ENCODE measurements at places on chromosomes 16 and 17.
A peak's percentile ranks its signal among the peaks of the same experiment; 100 is the strongest.

DNA sequence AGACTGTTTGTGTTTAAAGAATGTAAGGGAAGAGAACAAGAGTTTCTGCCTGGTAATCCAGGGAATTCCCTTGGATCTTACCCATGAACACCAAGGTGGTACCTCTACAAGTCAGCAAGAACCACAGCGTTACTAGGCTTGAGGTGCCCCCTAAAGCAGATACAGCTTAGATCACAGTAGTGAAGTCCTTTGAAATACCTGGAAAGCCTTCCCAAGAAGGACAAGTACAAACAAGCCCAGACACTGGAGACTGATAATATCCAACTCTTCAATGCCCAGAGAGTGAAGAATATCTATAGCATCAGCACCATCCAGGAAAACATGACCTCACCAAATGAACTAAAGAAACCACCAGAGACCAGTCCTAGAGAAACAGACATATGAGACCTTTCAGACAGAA lies 3.8 kb upstream of the APPBP2 start:
- H3K4me1 ChIP-seq: no peaks in the 10 kb centered on the region
- no peaks in the 10 kb centered on the region for H3K27me3 ChIP-seq
- H3K4me3 ChIP-seq: no peak overlapping the region
- no peaks in the 10 kb centered on the region for H3K36me3 ChIP-seq

DNA sequence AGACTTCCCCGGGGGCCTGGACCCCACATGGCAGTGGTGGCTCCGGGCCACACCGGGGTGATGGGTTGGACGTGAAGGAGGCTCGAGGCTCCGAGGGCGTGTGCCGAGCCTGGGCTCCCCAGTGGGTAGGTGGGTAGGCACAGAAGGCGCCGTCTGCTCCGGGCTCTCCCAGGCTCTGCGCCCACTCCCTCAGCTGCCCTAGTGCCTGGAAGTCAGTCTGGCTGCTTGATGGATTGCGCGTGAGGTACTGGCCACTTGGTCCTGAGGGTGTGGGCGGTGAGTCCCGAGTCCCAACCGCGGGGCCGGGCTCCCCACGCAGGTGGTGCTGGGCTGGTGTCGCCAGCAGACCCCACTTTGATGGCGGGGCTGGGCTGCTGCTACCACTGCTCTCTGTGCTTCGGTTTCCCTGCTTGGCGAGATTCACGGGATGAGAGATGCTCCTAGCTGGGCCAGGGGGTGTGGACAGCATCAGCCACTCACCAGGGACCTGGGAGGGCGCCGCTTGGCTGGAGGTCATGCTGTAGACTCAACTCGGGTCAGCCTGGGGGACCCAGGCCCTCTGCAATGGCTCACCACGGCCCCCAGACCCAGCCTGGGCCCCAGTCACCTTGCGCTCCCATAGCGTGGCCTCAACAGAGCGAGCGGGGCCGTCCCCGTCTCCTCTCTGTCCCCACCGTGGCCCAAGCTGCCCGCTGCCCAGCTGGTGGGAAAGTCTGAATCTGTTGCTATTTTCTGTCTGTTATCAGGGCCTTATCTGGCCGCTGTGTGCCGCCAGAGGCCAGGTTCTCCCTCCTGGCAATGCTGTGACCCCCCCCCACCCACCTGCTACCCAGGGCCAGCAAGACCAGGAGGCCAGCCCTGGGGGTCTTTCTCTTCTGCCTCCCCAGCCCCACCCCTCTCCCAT lies 26.1 kb downstream of the ZFPM1 start:
- no peak overlapping the region for H3K27ac ChIP-seq
- H3K27me3 ChIP-seq: no peaks in the 10 kb centered on the region
- no peak for DNase-seq

DNA sequence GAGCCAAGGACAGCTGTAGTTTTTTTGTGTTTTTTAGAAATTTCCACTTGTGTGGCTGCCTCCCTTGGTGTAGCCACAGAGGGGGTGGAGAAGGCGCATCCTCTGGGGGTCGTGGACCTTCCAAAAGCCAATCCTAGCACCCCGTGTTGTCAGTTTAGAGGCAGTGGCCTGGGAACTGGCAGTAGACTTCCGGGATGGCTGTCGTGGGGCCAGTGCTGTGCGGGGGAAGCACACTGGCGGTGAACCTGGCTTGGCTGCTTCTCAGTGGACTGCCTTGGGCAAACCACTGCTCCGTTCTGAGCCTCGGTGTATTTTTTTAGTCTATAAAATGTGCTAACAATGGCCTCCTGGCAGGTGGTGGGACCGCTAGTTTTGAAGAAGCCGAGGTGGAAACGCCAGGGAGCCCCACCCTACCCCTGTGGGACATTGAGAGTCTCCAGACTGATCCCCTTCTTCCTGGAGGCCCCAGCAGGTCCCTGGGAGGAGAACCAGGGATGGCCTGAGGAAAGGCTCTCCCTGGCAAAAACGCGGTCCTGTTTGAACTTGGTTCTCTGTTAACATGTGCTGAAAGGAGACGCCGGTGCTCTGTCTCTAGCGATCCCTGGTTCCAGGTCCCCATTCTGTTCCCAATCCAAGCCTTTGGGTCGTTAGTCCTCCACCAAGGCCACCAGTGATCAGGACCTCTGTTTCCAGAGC lies 125.7 kb downstream of the CMIP start:
- H3K4me3 ChIP-seq: no peak overlapping the region
- DNase-seq: no peak
- H3K27me3 ChIP-seq: no peaks in the 10 kb centered on the region
- no peak overlapping the region for H3K27ac ChIP-seq

- DNase-seq: no peak
- H3K4me3 ChIP-seq: no peak overlapping the region
- no peaks in the 10 kb centered on the region for H3K27me3 ChIP-seq
- H3K4me1 ChIP-seq: peaks cover 28% of the 10 kb centered on the region
These were observed 7.3 kb downstream of the RPS15A start for GRCh38 chr16:18782697-18783429.

- H3K27me3 ChIP-seq: no peaks in the 10 kb centered on the region
- no peaks in the 10 kb centered on the region for H3K36me3 ChIP-seq
- H3K4me3 ChIP-seq: no peak overlapping the region
- no peak for DNase-seq
- peak overlapping the region; percentile 38 for H3K27ac ChIP-seq
These were observed 14.5 kb downstream of the ACACA start for GRCh38 chr17:37392024-37392590.

DNA sequence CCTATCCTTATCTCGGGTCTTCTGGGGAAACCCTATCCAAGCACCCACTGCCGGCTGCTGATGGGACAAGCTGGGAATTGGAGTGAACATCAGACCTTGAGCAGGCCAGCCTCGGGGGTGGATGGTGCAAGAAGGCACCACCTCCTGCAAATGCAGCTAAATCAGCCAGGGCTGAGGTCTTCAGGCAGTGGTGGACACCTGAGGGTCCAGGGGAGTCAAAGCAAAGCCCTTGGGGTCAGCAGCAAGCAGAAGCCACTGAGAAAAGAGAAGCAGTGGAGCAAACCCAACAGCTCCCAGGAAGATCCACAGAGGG lies 55.4 kb upstream of the ENPP7 start:
- no peak for DNase-seq
- H3K4me1 ChIP-seq: no peaks in the 10 kb centered on the region
- no peaks in the 10 kb centered on the region for H3K36me3 ChIP-seq
- no peak overlapping the region for H3K4me3 ChIP-seq
- no peak overlapping the region for H3K27ac ChIP-seq
- H3K27me3 ChIP-seq: peaks cover 84% of the 10 kb centered on the region

DNA sequence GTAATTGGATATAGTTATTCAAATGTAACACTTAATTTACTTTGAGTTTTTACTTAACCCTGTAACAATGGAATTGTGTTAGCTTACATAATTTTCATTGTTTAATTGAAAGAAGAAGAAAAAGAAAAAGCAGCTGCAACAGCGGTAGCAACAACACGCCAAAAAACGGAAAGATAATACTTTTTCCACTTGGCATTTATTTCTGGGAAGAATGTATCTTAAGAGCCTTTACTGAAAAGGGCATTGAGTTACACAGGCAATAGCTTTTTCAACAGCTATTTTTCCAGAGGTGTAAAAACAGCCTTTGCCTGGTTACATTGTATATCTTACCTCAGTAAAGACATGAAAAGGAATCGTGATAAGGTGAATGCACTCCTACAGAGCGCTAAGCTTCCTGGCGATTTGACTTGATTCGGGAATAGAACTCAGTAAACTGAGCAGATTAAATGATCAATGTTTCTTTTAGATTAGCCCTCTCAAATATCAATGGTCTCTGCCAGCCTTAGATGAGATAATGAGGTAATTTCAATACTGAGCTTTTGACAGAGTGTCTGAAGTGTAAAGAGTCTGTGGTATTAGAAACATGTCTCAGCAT lies 311.3 kb downstream of the CDH13 start:
- no peaks in the 10 kb centered on the region for H3K4me1 ChIP-seq
- H3K36me3 ChIP-seq: no peaks in the 10 kb centered on the region
- no peaks in the 10 kb centered on the region for H3K27me3 ChIP-seq
- H3K4me3 ChIP-seq: no peak overlapping the region
- H3K27ac ChIP-seq: no peak overlapping the region

GRCh38 chr17:59764292-59764741 lies 56.9 kb downstream of the VMP1 start:
- peaks cover 6% of the 10 kb centered on the region for H3K36me3 ChIP-seq
- H3K4me3 ChIP-seq: no peak overlapping the region
- peak overlapping the region; percentile 53 for H3K27ac ChIP-seq
- H3K4me1 ChIP-seq: no peaks in the 10 kb centered on the region

DNA sequence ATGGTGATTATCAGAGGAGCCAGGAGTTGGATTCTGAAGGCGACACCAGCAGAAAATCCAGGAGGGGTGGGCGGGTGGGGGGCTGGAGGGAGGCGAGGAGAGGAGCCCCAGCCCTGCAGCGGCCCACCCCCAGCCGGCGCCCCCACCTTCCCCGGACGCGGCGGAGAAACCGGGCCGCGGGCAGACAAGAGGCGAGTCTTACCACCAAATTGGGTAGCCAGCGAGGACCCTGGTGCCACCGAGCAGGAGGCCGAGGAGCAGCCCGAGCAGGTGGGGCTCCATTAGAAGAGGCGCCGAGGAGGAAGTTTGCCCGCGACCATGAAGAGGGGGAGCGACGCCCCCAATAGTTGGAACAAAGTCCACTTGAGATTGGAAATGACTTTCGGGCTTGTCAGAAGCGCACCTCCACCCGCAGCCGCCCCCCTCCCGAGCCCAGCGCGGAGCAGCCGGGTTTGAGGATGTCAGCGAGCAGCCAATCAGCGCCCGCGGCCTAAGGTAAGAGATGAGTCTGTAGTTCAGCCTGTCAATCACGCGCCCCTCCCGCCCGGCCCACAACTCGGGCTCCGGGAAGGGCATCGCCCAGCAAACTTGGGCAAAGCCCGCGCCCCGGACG lies at the start of gene WNT3:
TSS of gene WNT3 (minus strand) at position 377 of the 613 bp plus-strand sequence. CDS start at position 282, 95 bp downstream.
- peaks cover 96% of the 10 kb centered on the region for H3K27me3 ChIP-seq
- H3K4me1 ChIP-seq: peaks cover 24% of the 10 kb centered on the region
- no peak within 1 kb of the TSS for H3K27ac ChIP-seq
- peak within 1 kb of the TSS; percentile 28 for H3K4me3 ChIP-seq
- DNase-seq: no peak

- DNase-seq: no peak
- no peak overlapping the region for H3K27ac ChIP-seq
- H3K36me3 ChIP-seq: no peaks in the 10 kb centered on the region
- no peaks in the 10 kb centered on the region for H3K4me1 ChIP-seq
- H3K27me3 ChIP-seq: no peaks in the 10 kb centered on the region
These were observed 224.4 kb downstream of the PRKCA start for GRCh38 chr17:66526827-66527226.

GRCh38 chr17:17425005-17425404 lies 51.8 kb upstream of the MED9 start:
- DNase-seq: no peak
- H3K27ac ChIP-seq: no peak overlapping the region
- H3K36me3 ChIP-seq: no peaks in the 10 kb centered on the region
- H3K4me3 ChIP-seq: no peak overlapping the region
- H3K27me3 ChIP-seq: no peaks in the 10 kb centered on the region

GRCh38 chr16:72501739-72502593 lies 330.0 kb upstream of the PMFBP1 start:
- H3K36me3 ChIP-seq: no peaks in the 10 kb centered on the region
- H3K27ac ChIP-seq: no peak overlapping the region
- H3K27me3 ChIP-seq: no peaks in the 10 kb centered on the region
- H3K4me1 ChIP-seq: no peaks in the 10 kb centered on the region
- H3K4me3 ChIP-seq: no peak overlapping the region

DNA sequence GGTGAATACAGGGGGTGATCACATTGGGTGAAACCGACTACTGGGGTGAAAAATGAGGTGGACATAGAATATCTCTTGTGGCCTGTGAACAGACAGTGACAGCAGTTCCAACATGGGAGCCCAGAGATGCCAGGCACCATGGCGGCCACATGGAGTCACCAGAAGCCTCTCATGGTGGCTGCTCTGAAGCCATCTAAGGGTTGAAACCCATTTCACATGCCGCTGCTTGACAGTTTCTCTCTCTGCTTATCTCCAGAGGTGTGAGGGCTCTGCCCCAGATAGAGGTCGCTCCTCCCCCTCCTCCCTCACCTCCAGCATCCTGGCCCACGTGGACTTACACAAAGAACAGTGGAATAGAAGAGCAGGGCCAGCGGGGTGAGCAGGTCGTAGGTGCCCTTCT lies 37.9 kb upstream of the PIK3R6 start:
- H3K36me3 ChIP-seq: no peaks in the 10 kb centered on the region
- no peak for DNase-seq
- H3K4me3 ChIP-seq: no peak overlapping the region

- DNase-seq: no peak
- peaks cover 5% of the 10 kb centered on the region for H3K36me3 ChIP-seq
- H3K4me3 ChIP-seq: no peak overlapping the region
- no peak overlapping the region for H3K27ac ChIP-seq
These were observed 38.3 kb downstream of the CDK5R1 start for GRCh38 chr17:32525122-32525521.

- no peak for DNase-seq
- H3K4me3 ChIP-seq: no peak overlapping the region
- H3K27ac ChIP-seq: no peak overlapping the region
- no peaks in the 10 kb centered on the region for H3K4me1 ChIP-seq
- H3K36me3 ChIP-seq: peaks cover 27% of the 10 kb centered on the region
These were observed 23.7 kb downstream of the PRKAR1A start for GRCh38 chr17:68535922-68536321.
